ENCODE measurements at places on chromosomes 3 and 15.
A peak's percentile ranks its signal among the peaks of the same experiment; 100 is the strongest.

DNA sequence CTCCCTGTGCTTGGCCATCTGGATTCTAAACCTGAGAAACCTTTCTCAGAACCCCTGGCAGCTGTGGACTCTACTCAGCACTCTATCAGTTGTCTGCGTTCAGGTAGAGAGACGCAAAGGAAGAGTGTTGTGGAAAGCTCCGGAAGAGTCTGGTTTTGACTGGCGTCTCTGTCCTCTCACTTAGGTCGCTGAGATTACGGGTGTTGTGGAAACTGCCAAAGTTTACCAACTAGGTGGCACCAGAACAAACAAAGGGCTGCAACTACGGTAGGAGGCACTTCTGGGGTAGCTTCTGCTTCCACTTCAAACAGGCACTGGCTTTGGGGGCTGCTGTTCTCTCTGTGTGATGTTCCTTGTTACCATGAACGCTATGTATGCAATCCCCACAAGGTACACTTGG, 19.2 kb upstream of the ITPKA start:
- DNase-seq = no peak

GRCh38 chr3:118001380-118001779, 1033.3 kb downstream of the IGSF11 start:
- DNase-seq = no peak

DNA sequence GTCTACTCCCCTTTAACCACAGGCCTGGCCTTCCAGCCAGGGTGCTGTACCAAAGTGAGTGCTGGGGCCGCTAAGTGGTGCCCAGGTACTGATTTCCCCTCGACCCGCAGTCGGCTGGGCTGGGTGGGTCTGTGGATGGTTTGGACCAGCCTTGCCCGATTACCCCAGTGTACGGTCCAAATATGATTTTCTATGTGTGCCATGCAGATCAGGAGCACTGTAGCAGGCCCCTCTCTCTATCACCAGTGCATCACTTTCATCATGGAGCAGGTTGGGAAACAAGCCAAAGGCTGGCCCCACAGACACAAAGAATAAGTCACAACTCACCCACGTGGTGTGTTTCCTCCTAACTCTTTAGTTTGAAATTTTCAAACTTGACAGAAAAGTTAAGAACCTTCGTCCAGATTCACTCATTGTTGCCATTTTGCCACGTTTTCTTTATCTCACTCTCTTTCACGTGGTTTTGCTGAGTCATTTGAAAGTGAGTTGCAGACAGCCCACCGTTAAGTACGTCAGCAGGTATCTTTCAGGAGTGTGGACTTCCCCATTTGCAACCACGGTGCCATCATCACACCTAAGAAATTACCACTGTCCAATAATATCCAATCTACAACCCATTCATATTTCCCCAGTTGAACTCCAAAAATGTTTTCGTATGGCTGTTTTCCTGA, 37.0 kb downstream of the ZNF710 start:
- DNase-seq = no peak

DNA sequence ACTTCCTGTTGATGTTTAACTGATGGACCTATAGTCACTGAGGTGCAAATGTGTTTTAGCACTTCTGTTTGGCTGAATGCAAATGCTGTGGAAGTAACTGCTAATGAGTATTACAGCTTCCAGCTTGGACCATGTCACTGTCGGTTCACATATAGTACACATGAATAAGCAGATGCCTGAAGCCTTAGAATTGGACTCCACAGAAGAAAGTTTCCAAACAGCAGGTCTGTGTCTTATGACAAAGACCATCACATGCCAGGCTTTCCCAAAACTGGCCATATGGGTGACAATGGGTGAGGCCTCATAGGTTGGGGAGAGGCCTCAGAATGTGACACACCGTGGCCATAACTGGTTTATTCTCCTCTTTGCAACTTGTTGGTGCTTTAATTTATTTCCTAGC, 241.8 kb downstream of the WNT5A start:
- no peak for DNase-seq

DNA sequence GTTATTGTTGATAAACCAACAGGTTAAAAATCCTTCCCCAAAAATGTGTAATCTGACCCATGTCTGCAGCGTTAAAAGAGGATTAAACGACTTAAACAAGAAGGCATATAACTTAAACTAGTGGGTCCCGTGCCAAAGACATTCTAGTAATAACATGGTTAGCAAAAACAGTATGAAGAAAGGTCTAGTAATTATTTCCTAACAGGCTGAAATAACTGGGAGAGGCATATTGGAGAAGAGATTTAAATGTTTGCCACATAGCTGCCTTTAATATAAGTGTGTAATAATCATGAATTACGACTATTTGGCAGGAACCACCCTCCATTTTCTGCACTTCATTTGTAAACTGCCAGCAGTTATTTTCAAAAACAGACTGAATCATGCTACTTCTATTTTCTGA, 67.7 kb upstream of the CSPG5 start:
- DNase-seq = no peak

GRCh38 chr3:29301332-29302019, 20.6 kb downstream of the RBMS3 start:
- no peak for DNase-seq

DNA sequence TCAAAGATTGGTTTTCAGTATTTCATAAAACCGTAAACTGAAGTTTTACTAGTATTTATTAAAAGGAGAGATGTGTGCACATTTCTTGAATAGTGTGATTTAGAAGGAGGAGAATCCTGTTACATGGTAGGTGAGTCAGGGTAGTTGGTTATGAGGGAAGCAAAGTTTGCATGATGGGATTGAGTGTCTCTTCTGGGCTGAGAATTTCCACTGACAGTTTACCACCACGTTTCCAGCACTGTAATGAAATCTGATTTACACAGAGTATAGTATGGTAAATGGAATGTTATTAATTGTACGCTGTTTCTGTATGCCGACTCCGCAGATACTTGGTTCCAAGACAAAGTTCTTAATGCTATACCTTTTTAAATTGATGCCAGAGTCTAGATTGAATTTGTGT, 1.6 kb downstream of the NECTIN3 start:
- DNase-seq = no peak

- DNase-seq = no peak
Observed at GRCh38 chr15:31307270-31308184, 19.1 kb upstream of the KLF13 start.

GRCh38 chr15:73685981-73686380, 1.8 kb downstream of the CD276 start:
- DNase-seq = no peak

GRCh38 chr3:130258532-130258952, 86.9 kb upstream of the COL6A5 start:
- peak; percentile 46 for DNase-seq

- DNase-seq = no peak
Observed at GRCh38 chr15:40270246-40270995, 12.4 kb downstream of the ANKRD63 start.

GRCh38 chr3:124385996-124386395, 344.3 kb upstream of the UMPS start:
- no peak for DNase-seq

- no peak for DNase-seq
Observed at GRCh38 chr3:66673293-66673692, 172.5 kb upstream of the LRIG1 start.

GRCh38 chr3:155995525-155996370, 124.6 kb upstream of the KCNAB1 start:
- DNase-seq = no peak

- DNase-seq = no peak
Observed at GRCh38 chr15:35583863-35584528, 38.0 kb upstream of the DPH6 start.

DNA sequence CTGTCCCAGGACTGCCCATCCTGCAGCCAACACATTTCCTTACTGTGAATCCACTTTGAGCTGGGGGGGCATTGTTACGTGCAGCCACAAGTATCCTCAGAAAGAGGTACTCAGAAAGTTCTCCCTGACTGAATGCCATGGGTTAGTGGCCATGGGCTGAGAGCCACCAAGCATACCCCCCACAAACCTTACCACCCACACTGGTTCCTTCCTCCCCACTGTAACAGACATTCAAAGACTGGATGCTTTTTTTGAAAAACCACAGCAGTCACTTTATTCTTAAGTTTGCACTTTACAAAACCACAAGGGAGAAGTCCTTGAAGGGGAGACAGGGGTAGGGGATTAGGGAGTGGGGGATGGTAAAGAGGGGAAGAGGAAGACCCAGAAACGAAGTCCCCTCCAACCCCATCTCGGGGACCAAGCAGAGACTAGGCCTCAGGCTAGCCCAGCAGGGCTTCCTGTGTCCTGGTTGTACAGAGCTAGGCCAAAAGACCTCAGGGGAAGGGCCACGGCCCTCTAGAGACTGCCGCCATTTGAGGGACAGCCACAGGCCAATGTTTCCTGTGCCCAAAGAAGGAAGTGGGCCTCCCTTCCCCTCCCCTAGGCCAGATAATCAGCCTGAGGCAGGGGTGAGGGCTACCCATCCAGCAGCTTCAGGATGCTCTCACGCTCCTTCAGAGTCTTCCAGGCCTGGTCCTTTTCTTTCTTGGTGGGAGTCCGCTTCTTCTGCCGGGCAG, 10.1 kb upstream of the CAMK1 start:
- DNase-seq = no peak

- DNase-seq = no peak
Observed at GRCh38 chr3:170205302-170205701, 16.9 kb upstream of the PRKCI start.

DNA sequence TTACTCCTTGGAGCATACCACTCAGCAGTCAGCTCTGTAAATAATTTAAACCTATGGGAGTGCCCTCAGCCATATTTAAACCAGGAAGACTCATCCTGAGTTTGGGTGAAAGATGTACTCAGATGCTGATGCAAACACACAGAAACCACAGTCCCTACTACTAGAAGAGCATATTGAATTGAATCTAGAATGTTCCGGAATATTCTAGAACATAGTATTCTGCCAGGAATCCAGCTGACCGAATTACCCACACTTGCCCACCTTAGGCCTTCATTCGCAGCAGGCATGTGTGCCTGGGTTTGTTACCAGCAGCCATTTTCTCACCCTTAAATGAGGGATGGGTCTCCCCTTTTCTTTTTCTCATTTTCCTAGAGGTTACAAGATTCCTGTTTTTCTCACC, 202.4 kb upstream of the ICE2 start:
- no peak for DNase-seq

GRCh38 chr3:50411229-50411628, 51.9 kb upstream of the TMEM115 start:
- DNase-seq = no peak

GRCh38 chr15:76285241-76285825, 25.9 kb downstream of the ETFA start:
- no peak for DNase-seq

- DNase-seq = no peak
Observed at GRCh38 chr3:59997583-59997982, 947.8 kb upstream of the CFAP20DC start.

DNA sequence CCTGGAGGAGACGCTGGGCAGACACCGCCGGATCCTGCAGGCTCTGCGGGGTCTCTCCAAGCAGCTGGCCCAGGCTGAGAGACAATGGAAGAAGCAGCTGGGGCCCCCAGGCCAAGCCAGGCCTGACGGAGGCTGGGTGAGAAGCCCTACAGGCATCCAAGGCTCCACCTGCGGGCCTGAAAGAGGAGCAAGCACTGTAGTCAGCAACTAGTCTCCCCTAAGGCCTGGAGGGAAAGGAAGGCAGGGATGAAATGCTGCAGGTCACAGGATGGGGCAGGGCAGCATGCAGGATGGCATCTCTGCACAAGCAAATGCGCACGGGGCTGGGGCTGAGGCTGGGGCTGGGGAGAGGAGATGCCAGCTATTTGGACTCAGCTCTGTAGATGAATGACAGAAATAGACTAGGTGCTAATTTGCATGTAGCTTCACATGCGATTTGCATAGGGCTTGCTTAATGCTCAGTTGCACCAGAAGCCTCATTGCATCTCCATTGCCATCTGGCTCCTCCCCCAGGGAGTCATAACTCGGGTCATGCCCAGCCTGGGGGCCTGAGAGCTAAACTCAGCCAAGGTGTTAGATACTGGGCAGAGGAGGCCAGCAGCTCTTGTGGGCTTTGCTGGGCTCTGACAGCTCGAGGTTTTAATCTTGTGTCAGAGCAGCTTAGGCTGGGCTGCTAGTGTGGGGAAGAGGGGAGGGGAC, 5.2 kb upstream of the CPLX3 start:
- DNase-seq = peak; percentile 55

DNA sequence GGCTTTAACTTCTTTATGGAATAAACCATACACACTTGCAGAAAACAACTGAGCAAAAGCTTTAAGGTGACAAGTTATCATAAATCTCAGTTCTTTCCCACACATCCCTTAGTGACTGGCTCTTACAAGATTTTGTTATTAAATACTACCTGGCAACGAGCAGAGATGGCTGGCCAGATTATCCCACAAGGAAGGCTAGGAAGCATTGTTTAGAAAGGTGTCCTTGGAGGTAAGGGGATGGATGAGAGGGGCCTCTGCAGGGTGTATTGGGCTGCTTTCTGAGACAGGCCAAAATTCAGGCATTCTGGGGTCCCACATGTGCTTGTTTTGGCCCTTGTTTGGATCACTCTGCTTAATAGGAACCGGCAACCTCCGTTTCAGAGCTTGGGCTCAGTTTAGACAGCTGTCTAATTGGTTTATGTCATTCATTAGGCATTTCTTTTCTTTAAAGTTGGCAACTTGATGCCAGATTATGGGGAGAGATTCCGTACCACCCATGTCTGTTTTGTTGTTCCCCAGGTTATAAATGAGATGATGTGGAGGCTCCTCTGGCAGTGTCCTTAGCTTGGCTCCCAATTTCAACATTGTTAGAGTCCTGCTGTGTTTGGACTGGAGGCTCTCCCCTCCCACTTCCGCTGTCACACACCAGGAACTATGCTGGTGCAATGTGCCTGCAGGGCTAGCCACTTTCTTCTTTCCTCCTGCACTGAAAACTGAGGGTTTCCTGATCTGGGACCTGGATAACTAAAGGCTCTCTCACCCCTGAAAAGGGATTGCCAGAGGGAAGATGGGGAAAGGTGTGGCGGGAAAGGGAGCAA, 121.1 kb downstream of the TPRG1 start:
- peak; percentile 50 for DNase-seq

GRCh38 chr3:87509401-87509800, 233.0 kb upstream of the POU1F1 start:
- DNase-seq = no peak

- no peak for DNase-seq
Observed at GRCh38 chr3:42663581-42664437, 10.3 kb downstream of the ZBTB47 start.

- no peak for DNase-seq
Observed at GRCh38 chr3:54600441-54601204, 327.2 kb downstream of the LRTM1 start.

- DNase-seq = no peak
Observed at GRCh38 chr15:84946772-84947489, 34.7 kb upstream of the PDE8A start.
